Stimulated activated CD4-positive, alpha-beta T cell treated with anti-CD3 and anti-CD28 coated beads, Interleukin-2, amount 100 ng/mL, for 48 hours (primary cell): ENCODE measurements at places on chromosomes 1 and 21.

DNA sequence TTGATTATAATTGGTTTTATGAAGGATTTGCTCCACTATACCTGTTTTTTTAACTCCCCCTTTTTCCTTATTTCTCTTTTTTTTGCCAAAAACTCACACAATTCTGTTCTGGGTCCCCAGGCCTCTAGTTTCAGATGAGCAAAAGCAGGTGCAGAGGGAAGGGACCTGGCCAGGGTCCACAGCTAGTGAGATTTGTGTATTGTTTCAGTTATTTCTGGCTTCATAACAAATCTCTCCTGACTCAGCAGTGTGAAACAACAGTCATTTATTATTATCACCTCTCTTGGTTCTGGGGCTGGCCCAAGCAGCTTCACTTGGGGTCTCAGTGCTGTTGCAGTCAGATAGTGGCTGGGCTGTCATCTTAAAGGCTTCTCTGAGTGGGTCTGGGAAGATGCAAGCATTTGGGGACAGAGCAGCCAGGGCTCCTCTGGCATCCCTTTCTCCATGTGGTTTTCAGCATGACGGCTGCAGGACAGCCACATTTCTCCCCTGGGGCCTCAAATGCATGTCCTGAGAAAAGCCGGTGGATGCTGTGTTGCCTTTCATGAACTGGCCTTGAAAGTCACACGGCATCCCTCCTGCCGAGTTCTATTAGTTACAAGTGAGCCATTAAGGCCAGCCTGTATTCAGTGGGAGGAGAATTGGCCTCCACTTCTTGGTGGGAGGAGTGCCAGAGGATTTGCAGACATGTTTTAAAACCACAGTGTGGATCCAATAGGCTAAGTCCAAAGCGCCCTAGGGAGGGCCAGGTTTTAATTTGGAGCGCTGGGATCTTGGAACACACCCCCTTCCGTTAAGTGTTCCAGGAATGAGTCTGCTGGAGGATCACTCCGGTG lies 137.1 kb downstream of the CAMTA1 start:
- DNase-seq: no peak

- peak; percentile 26 for DNase-seq
Measured at GRCh38 chr1:67211589-67212563, 45.6 kb downstream of the IL23R start.

DNA sequence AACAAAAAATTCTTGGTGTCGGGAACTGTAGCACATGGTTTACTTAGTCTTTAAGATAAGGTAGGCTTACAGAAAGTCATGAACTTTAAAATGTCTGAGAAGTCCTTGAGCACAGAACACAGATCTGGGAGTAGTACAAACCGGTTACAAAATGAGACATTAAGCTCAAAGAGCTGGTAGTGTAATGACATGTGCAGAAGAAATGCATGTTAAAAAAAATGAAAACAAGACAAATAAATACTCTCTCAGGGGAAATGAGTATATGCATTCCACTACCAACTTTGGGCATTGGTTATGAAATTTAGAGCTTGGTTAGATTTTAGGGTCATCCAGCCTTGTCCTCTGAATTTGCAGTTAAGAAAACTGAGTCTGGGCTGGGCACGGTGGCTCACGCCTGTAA lies 91.5 kb upstream of the F3 start:
- no peak for DNase-seq

GRCh38 chr1:101440485-101440884 lies 203.7 kb downstream of the S1PR1 start:
- DNase-seq: no peak

- DNase-seq: no peak
Measured at GRCh38 chr1:53256511-53257453, 18.5 kb upstream of the MAGOH start.

GRCh38 chr1:12232221-12232620 lies 2.4 kb downstream of the VPS13D start:
- no peak for DNase-seq

- no peak for DNase-seq
Measured at GRCh38 chr1:18404460-18404859, 76.3 kb upstream of the KLHDC7A start.

GRCh38 chr1:201666102-201666501 lies 127.2 kb downstream of the NAV1 start:
- DNase-seq: no peak

DNA sequence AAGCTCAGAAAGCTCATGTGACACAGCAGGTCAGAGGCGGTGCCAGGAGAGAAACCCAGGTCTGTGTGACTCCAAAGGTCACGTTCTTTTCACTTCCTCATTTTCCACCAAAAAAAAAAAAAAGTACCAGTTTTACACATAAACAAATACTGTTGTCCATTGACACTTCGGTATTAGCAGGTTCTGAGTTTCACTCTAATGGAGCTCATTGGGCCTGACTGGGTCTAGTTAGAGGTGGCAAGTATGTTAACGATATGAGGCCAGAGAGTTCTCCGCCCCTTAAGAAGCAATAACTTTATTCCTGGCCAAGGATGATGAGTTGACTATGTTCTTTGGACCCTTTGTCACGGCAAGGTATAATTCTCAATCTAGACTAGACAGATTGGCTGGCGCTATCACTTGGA lies 30.0 kb upstream of the SDE2 start:
- no peak for DNase-seq

- DNase-seq: no peak
Measured at GRCh38 chr1:236395947-236396664, 2.0 kb downstream of the EDARADD start.

GRCh38 chr1:8047686-8048445 lies 21.8 kb upstream of the ERRFI1 start:
- no peak for DNase-seq

GRCh38 chr1:173447224-173447623 lies 29.9 kb upstream of the PRDX6 start:
- DNase-seq: no peak

- DNase-seq: no peak
Measured at GRCh38 chr1:207431508-207431907, 22.6 kb upstream of the CR2 start.

GRCh38 chr1:205497351-205497750 lies 7.1 kb upstream of the CDK18 start:
- DNase-seq: no peak

GRCh38 chr1:96400089-96400488 lies 321.5 kb upstream of the PTBP2 start:
- no peak for DNase-seq

GRCh38 chr1:46467183-46467504 lies 22.5 kb upstream of the DMBX1 start:
- DNase-seq: no peak

DNA sequence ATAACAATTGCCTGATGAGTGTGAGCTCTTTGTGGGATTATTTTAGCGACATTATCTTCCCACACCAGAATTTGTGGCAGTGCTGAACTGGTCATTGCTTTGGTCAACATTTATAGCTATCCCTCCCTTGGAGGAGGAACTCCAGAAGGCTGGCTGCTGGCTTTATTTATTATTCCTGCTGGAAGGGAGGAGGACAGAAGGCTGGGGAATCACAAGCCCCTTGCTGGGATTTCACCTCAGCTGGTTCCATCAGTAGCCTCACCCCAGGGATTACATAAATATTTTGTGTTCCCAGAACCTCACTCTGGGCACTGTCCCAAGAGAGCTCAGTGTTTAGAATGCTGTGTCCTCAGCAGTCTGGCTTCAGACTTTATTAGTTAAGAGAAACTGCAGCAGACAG lies 102.8 kb upstream of the C1orf21 start:
- DNase-seq: no peak

DNA sequence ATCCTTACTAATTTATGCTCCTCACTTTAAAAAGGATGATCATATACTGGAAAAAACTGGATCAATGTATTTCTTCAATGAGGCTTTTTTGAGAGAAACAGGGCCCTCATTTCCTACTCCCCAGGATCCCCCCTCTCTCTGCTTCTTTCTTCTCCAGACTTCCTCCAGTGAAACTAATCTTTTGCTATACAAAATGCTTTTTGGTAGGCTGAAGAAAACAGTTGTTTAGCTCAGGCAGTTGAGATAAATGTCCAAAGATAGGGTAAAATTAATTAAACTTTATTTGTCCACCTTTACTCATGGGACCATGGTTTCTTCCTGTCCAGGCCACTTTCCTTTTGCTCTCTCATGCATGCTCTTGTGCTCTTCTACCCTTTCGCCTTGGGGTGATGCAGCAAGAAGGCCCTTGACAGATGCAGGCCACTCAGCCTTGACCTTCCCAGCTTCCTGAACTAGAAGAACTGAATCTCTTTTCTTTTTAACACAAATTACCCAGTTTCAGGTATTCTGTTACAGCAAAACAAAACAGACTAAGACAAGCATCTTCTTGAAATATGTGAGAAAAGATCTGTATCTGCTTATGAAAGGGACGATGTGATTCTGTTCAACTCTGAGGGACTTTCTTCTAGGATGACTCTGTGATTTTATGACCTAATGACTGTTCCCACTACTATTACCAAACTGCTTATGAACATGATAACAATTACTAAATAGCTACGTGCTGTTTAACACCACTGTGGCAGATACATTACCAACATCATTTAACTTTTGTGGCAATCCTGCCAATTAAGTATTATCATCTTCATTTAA lies 63.7 kb downstream of the NVL start:
- no peak for DNase-seq

GRCh38 chr1:201096041-201096461 lies 16.2 kb downstream of the CACNA1S start:
- DNase-seq: no peak

DNA sequence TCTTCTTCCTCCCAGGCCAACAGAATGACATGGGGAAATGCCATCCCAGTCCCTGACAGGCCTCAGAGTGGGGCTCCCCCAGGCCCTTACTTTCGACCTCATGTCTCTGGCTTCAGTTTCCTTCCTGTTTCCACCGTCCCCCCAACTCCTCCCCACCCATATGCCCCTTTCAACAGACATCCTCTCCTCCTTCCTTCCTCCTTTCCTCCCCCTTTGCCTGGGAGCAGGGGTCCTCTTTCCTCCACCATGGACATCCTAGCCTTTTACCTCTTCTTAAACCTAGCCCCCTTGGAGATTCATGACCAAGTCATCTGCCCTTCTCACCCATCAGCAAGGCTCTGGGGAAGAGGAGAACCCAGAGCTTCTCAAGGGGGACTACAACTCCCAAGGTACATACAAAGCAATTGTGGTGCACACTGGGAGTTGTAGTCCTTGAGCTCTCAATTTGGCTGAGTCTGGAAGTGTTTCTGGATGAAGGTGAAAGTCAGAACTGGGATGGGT lies 4.0 kb downstream of the ZBTB7B start:
- DNase-seq: no peak

- no peak for DNase-seq
Measured at GRCh38 chr1:10495475-10495817, 20.7 kb downstream of the PEX14 start.

- DNase-seq: no peak
Measured at GRCh38 chr1:164337394-164337793, 221.6 kb upstream of the PBX1 start.

DNA sequence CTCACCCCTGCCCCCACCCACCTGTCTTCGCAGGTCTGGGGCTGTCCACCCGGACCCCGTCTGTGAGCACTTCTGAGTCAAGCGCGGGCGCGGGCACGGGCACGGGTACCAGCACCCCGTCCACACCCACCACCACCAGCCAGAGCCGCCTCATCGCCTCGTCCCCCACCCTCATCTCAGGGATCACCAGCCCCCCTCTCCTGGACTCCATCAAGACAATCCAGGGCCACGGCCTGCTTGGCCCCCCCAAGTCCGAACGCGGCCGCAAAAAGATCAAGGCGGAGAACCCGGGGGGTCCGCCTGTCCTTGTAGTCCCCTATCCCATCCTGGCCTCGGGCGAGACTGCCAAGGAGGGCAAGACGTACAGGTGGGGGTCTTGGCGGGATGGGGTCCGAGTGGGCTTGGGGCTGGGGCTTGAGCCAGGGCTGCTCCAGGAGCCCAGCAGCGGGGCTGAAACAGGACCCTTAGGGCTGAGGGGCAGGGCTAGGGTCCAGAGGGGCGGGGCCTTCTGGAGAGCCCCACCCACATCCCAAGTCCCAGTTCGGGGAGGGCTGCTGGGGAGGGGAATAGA lies 23.9 kb downstream of the ZNF362 start:
- DNase-seq: no peak

GRCh38 chr1:47172782-47173181 lies 17.1 kb downstream of the PDZK1IP1 start:
- DNase-seq: no peak

- DNase-seq: no peak
Measured at GRCh38 chr1:169746550-169746949, 12.7 kb upstream of the SELE start.
